Activated CD4-positive, alpha-beta T cell treated with anti-CD3 and anti-CD28 coated beads for 24 hours (primary cell): ENCODE measurements at places on chromosomes 16 and 17.
A peak's percentile ranks its signal among the peaks of the same experiment; 100 is the strongest.

DNA sequence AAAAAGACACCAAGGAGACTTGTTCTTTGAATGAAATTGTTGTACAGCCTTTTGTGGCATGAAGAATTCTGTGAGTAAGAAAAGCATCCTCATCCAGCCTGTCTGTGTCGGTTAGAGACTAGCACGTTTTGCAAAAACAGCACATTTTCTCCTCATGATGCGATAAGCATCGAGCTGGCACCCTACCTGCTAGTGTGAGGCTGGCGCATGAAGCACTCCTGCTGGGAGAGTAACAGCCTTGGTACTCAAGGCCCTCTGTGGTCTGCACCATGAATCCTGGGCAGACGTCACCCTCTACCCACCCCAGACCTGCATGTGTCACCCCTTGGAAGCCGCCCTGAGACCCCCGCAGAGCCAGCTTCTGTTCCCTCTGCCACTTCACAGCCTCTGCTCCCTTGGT is 92.6 kb upstream of the TMEM132E start:
- DNase-seq, result no peak

DNA sequence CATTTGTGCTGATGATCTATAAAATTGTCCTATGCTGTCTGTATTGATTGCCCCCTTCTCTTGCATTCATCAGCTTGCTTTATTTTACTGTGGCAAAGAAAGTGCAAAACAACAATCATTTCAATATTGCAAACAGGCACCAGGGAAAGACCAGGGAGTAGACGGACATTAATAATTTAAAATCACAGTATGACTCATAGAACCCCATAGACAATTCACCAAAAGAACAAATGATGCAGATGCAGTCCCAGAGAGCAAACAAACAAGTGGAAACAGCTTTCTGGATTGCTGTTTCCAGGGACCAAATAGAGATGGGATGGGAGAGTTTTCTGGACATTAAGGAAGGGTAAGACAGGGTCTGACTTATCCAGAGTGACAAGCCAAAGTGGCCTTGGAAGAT is 70.1 kb downstream of the ABCC12 start:
- DNase-seq, result no peak

DNA sequence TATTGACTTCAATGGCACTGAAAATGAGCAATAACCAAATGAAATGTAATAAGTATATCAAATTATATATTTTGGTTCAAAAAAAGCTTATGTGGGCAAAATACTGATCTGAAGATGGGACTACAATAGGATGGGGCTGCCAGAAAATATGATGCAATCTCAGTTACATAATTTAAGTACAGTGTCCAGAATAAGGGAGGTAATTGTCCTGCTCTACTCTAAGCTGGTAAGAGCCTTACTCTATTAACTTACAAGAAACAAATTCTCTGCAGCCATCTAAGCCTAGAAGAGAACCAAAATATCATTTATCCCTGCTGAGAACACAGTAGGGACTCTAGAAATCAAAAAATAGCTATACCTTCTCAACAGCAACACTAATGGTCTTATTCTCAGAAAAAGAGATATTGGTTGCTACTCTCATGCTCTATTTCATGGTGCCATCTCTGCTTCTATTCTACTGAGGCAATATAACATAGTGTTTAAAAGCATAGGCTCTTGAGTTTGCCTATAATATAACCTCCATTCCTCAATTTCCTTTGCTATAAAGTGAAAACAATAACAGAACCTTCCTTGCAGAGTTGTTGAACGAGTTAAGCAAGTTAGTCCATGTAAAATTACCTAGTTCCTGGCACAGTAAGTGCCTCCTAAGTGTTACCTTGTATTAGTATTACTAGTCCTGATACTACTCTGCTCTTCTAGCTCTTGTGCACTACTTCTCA is 19.9 kb downstream of the NQO1 start:
- no peak for DNase-seq

DNA sequence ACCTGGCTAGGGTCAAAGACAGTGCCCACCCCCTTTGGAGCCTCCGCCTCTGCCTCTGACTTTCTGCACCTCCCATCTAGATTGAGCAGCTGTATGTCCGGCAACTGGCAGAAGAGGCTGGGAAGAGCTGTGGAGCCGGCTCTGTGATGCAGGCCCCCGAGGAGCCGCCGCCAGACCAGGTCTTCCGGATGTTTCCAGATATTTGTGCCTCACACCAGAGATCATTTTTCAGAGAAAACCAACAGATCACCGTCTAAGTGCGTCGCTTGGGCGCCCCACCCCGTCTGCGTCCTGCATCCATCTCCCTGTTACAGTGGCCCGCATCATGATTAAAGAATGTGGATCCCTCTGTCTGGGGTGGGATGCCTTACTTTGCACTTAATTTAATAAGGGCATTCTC is 22.1 kb downstream of the IRF8 start:
- DNase-seq, result no peak

GRCh38 chr17:81511554-81511803 is 1.1 kb downstream of the ACTG1 start:
- no peak for DNase-seq

GRCh38 chr16:2689968-2690801 is 7.9 kb downstream of the KCTD5 start:
- no peak for DNase-seq

DNA sequence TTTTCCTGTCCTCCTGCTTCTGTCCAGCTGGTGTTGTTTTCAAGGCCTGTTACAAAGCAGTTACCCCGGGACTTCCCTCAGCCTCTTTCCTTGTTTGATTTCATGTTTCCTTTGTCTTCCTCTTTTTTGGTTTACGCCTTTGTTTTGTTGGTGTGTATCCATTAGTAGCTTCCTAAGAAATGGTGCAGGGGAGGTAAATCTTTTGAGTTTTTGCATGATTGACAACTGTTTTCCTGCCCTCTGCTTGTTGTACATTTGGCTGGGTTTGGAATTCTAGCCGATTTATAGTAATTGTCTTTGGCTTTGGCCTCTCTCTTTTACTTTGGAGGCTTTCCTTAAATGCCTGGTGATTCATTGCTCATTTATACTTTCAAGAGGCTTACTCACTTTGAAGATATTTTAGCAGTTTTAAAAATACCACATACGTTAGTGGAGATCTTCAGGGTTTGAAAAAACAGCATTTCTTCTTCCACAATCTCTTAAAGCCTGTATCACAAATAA is 32.8 kb downstream of the DNAH2 start:
- no peak for DNase-seq

DNA sequence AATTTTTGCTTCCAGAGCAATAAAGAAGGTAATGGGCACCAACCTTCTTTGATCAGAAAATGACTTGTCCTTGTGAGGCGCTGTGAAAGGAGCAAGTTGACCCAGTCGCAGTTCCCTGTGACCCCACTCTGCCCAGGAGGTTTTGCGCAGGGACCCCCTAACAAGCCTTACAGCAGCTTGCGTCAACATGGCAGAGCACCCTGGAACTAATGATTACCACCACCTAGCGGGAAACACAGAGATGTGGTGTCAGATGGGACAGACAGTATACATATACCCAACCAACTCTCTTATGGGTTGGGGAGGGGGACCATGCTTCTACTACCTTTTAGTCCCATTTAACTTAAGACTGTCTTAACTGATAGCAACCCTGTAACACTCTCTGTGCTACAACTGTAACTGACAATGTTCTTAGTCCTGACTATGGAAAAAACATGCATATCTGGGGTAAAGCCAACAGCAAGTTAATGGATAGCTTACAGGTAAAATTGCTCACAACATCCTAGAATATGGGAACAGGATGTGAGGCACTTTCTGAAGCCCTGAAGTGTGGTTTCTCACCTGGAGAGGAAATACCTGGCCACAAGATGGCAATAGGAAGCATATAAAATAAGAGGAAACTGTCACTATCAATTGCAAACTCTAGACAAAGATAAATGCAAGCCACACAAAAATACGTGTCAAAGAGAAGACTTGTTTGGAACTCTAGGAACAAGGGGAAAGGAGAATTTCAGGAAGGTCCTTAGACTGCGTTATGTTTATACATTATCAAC is 3.0 kb downstream of the KARS1 start:
- no peak for DNase-seq

- DNase-seq, result no peak
Observed at GRCh38 chr16:29820730-29821642, 724 bp downstream of the MVP start.

GRCh38 chr16:54544553-54545180 is 258.1 kb upstream of the IRX3 start:
- DNase-seq, result no peak

- DNase-seq, result no peak
Observed at GRCh38 chr17:48594538-48595277, 1.1 kb upstream of the HOXB5 start.

GRCh38 chr17:50832864-50833381 is 2.5 kb upstream of the WFIKKN2 start:
- no peak for DNase-seq

DNA sequence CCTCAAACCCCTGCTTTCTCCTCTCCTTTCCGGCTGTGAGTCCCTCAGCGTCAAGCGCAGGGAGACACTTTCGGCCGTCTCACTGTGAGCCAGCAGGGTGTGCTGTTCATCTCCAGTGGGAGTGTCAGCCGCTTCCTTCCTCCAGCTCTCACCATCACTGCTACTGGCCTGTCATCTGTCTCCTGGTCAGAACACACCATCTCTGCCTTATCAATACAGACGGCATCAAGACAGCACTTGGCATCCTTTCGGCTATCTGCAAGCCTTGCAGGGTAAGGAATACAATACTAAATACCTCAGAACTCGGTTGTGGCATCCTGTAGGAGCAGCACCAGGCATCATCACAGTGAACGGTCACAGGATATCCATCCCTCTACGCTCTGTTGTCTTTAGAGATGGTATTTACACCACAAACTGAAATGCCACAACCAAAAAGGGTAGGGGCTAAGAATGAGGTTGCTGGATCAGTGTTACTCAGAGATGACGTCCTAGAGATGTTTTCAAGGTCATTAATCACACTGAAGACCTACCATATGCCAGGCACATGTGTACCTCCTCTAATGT is 20.7 kb upstream of the CMTM4 start:
- no peak for DNase-seq

GRCh38 chr17:42378359-42378958 is 9.8 kb downstream of the STAT3 start:
- DNase-seq, result no peak

DNA sequence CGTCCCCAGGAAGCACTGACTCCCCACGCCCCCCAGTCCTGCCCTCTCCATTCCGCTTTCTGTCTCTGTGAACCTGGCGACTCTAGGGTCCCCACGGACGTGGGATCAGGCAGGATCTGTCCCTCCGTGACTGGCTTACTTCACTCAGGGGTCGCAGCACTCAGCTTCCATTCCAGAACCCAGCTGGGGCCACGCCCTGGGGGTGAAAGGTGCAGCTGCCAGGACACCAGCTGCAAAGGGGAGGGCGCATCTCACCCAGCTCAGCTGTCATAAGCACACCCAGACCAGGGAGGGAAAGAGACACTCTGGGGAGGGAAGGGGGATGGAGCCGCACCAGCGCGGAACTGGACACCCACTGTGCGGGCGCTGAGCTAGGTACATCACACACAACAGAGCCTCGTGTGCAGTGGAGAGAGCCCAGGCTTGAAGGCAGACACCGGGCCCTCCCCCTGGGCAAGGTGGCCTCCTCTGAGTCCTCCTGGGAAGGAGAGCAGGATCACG is 18.5 kb upstream of the HEXD start:
- DNase-seq, result no peak

- no peak for DNase-seq
Observed at GRCh38 chr17:2174468-2175293, 119.8 kb downstream of the HIC1 start.

DNA sequence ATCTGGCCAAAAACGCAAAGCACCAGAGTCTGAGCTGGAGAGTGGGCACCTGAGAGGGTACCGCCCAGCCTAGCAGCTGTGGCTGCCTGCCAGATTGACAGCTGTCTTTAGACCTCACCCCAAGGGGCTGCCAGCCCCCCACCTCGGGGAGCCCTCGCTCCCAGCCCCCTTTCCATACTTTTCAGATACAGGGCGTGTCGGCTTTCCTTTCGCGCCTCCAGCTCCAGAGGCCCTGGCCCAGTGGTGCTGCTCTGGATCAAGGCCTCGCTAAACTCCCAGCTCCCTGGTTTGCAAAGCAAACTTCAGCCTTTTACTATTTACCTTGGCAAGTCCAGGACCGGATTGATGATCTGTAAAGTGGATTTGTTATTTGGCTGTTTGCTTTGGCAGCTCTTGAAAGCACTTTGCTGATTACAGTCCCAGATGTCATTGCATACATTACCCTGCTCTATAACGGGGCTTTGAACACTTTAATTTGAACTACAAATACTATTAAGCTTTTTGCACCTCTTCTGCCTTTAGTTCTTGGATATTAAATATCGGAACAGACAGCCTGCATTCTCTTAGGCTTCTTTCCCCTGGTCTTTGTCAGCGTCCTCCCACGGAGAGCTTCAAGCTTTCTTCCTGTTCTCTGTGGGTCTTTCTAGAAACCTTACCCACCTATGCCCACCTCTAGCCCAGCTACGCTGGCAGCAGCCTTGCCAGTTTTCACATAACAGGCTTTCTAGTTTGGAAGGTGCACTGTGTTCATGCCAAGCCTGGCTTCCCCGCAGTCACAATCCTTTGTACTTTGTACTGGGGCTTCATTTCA is 63.6 kb upstream of the TBX2 start:
- DNase-seq, result no peak

DNA sequence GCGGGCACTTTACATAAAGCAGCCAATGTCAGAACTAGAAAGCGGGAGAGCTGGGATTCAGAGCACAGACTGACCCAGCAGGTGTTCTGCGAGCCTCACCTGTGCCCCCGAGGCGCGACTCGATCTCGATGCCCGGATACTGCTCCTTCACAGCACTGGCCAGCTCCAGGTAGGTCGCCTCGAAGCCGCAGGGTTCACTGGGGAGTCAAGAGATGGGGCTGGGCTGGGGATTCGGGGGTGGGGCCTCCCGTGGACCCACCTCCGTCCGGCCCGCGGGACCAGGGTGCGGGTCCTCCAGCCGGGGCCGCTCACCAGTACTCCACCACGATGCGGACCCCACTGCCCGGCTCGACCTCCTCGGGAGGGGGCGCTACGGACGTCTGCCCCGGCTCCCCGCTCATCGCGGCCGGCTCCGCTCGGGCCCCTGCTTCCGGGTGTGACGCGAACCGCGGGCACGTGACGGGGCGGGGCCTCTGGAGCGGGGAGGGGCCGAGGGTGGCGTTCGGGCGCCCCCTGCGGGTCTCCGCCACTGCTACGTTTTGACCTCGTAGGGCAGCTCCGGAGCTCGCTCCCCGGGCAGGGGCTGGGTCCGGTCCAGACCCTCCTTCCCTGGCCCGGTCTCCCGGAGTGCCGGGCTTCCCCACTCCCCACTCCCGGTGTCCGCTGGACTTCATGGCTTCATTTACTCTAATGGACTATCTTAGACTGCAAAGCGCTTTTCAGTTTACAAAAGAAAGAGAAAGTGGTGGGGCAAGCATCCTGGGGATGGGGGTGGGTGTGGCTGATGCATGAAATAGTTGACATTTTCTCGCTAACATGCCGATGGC is at the start of gene MIEN1:
Gene MIEN1, minus strand, starts transcription at position 438 of the 827 bp plus-strand sequence. Its CDS starts 37 bp downstream, at position 401.
- DNase-seq, result peak; percentile 97

GRCh38 chr16:12499032-12499745 is 304.5 kb downstream of the CPPED1 start:
- no peak for DNase-seq

DNA sequence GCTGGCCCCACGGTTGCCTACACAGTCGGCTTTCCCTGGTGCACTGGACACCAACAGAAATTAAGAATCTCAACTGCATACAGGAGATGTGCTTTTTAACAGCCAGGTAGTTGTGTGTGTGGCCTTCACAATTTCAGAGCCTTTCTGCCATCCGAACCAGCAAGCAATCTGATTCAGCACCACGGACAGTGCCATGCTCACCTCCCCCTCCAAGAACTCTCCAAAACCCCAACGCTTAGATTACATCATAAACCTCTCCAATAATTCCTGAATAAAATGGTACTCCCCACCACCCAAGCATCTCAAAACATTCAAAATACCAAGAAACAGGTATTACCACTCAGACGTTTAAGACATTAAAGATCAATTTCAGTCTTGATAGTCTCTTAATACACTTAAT is 31.8 kb downstream of the USP7 start:
- peak; percentile 15 for DNase-seq
